Esophagus muscularis mucosa (tissue), 4 donors: ENCODE measurements at places on chromosomes 1 and 21.

- DNase-seq, result no peak
Observed at GRCh38 chr1:36968730-36969129, 65.6 kb downstream of the GRIK3 start.

DNA sequence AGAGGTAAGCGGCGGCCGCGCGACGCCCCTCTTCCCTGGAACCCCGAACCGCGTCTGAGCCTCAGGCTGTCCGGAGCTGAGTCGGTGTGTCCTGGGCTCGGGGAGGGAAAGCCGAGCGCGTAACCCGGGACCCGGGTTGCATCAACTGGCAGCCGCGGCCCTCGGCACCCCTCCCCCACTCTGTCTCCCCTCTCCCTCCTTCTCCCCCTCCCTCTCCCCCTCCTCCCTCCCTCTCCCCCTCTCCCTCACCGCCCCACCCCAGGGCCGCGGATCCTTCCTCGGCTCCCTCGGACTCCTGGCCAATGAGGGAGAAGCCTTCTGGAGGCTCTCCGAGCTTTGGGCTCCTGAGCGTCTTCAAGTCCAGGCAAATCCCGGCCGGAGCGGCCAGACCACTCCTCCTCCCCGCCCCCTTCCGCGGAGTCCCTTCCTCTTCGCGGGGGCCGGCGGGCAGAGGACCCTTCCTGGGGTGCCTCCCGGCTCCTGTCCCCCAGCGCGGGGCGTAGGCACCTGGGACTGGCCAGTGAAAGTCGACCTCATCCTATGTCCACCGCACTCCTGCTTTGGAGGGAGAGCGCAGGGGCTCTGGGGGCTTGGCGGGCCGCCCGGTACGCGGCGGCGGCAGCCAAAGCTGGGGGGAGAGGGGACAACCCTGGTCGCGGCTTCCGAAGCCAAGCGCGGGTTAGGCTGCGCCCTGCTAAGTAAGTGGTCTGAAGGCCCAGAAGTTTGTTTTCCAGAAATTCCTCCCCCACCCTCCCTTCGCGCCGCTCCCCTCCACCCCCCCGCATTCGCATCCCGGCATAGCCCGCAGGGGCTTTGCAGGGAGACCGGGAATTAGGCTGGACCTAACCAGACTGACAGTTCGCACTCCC, 850 bp downstream of the SESN2 start:
- no peak for DNase-seq

GRCh38 chr21:33395891-33396331, 7.3 kb upstream of the IFNGR2 start:
- no peak for DNase-seq

DNA sequence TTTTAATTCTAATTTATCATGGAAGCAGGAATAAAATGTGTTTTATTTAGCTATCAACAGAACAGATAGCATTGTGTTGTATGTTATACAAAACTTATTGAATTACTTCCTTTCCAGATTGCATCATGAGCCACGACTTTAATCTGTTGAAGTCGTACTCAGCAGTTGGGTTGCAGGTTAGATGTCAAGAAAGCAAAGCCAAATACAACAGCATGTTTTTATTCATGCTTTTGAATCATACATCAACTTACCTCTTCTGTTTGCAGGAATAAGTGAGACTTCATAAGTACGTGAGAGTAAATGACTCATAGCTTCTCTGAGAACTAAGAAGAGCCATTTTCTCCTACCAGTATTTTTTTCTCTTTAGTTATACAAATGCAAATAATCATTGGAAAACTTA, 110.8 kb upstream of the ADGRL4 start:
- DNase-seq, result no peak

DNA sequence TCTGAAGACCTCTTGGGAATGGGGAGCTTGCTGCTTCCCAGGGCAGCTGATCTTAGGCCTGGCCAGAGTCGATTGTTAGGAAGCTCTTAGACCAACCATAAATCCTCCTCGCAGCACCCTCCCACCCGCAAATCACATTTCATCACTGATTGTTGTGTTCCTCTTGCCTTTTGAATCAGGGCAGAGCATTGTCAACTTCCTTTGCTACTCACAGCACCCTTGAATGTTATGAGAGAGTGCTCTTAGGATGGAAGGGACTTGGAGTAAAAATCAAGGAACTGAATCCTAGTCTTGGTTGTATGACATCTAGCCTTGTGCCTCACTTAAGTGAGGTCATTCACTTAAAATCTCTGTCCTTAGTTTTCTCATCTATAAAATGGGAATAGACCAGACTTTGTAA, 3.0 kb downstream of the VASH2 start:
- no peak for DNase-seq

DNA sequence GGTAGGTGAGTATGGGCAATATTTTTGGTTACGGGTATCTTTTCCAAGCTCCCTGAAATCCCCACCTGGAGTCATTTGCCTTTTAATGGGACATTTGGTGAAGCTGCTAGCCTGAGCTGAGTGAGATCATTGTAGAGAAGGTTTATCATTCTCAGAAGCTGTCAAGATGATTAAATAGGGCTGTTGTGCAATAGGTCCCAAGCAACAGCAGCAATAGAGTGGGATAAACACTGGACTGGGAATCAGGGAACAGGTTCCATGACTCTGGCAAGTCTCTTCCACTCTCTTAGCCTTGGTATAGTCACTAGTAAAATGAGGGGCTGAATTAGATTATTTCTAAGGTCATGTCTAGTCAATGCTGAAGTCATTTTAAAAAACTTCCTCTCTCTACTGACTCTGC, 30.3 kb upstream of the FAM78B start:
- DNase-seq, result peak; percentile 34

DNA sequence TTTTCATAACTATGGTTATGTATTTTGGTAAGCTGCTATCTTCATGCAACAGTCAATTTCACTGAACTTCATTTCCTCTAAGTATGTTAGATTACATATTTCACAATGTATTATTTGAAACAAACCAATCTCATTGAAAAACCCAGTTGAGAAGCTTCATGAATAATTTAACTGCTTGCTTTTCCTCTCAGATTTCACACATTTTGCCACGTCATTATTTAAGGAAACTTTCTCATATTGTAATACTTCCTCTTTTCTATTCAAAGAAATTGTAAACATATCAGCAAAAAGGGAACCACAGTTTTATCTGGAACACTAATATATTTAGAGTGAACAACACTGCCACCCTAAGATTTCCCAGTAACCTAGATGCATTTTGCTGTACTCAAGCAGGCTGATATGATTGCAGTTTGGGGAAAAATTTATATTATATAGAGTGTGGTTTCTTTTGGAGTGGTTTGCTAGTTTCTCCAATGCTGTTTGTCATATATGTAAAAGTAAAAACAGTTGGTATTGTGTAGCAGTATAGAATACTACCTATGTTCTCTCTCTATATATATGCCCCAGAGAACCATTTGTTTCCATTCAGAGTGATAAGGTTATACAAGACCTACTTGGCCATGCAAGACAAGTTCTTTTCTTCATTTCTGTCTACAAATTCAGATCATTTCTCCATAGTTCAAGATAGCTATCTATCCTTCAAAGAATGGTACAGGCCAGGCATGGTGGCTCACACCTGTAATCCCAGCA, 28.4 kb upstream of the AHCTF1 start:
- DNase-seq, result no peak

DNA sequence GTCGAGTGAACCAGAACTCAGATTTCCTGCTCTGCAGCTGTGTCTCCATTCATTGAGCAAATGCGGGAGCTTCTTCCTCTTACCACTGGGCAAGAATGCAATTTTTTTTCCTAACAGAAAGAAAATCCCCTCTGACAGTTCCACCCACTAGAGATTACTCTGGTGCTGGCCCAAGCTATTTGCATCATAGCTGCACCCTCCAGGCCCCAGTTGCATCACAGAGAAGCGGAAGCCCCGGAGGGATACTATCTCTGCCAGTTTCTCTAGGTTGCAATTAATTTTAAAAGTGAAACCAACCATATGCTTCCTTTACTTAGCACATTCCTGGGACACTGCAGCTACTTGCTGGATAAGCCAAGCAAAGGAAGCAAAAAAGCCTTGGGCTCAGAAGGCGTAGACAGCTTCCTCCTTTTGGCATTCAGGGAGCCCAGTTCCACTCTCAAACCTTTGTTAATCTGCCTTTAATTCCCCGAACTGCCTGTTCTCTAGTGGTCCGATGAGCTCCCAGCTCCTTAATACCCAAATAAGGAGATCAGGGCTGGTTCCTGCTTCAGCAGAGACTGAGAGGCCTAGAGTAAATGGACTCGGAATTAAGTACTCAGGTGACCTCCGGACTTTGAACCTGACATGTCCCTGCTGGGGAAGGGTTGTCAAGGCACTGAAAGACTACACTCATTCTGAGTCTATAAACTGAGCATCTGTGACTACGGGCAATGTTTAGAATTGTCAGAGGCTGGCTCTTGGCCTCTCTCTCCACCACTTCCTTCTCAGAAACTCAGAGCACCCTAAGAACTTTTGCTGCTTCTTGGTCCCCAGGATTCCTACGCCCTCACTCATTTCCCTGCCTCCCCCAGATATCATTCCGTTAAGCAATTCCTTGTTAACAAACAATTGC, 72.5 kb upstream of the TNFSF18 start:
- peak; percentile 94 for DNase-seq

GRCh38 chr1:150257624-150258585, at the start of gene CA14:
CA14 (plus strand) TSS chr1:150257774; CDS start chr1:150258129, 355 bp downstream.
- DNase-seq, result no peak

DNA sequence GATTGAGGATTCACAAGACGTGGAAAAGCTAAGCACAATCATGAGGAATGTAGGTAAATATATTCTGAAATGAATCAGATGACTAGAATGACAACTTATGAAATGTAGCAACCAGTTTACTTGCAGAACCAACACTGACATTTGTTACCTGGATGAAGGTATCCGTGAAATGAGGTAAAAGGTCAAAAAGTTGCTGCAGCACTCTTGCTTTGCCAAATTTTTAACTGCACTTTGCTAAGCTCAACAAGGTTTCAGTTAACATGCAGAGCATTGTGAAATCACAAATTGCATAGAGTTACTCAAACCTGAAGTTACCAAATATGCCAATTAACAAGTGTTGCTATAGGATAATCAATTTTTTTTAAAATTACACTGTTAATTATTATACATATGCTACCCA, 1280.1 kb downstream of the KCNT2 start:
- DNase-seq, result no peak

- DNase-seq, result no peak
Observed at GRCh38 chr1:27588256-27589232, 15.4 kb downstream of the AHDC1 start.

GRCh38 chr1:180177931-180178330, 23.3 kb downstream of the QSOX1 start:
- no peak for DNase-seq

- DNase-seq, result no peak
Observed at GRCh38 chr1:225260319-225260718, 167.5 kb downstream of the LBR start.

GRCh38 chr1:109874445-109874844, 36.2 kb upstream of the CSF1 start:
- no peak for DNase-seq

GRCh38 chr21:42829417-42829816, 49.9 kb downstream of the WDR4 start:
- DNase-seq, result no peak

DNA sequence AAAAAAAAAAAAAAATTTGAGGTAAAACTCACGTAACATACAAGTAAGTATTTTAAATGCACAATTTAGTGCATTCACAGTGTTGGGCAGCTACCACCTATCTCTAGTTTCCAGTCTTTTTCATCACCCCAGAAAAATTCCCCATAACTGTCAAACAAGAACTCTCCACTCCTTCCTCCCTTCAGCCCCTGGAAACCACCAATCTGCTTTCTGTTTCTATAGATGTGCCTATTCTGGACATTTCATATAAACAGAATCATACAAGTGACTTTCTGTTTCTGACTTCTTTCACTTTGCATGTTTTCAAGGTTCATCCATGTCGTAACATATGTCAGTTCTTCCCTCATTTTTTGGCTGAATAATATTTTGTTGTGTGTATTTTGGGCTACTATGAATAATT, 24.9 kb upstream of the ETS2 start:
- DNase-seq, result no peak

GRCh38 chr1:107538502-107538901, 397.7 kb downstream of the NTNG1 start:
- DNase-seq, result no peak

- DNase-seq, result no peak
Observed at GRCh38 chr1:54070171-54070837, 16.9 kb downstream of the TCEANC2 start.

GRCh38 chr1:91672601-91673161, 172.0 kb downstream of the CDC7 start:
- DNase-seq, result peak; percentile 34

GRCh38 chr1:228552596-228553176, 65.5 kb downstream of the RNF187 start:
- DNase-seq, result no peak

DNA sequence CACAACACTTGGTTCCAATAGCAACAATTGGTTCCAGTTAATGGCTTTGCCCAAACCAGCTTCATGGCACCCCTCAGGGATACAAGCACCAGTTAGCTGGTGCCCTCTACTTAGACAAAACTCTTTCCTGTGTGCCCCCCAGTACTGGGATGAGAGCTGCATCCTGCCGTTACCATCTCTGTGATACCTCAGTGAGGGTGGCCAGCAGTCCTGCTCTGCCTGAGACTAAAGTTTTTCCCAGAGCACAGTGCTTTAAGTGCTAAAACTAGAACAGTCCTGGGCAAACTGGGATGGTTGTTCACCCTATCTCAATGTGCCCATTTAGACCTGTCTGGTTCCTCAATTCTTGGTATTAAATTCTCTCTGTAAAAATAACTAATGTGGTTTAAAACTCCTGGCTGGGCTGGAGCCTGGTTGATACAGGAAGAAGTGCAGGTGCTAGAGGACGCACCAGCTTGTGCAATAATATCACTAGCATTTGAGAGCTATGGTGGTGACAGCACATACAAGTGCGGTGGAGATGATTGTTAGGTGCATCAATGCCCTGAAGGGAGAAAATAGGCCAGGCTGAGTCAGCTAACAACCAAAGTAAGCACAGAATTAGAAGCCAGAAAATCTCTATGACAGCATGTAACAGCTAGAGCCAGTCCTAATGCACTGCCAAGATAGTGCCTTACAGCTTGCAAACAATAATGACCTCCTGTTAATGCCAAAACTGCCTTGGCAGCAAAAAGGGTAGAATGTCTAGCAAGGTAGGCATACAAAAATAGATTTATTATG, 179.8 kb upstream of the GALNT2 start:
- DNase-seq, result peak; percentile 84

GRCh38 chr1:40592107-40592803, 60.8 kb downstream of the ZNF684 start:
- peak; percentile 45 for DNase-seq

GRCh38 chr1:151596166-151596953, 15.5 kb upstream of the SNX27 start:
- no peak for DNase-seq

- no peak for DNase-seq
Observed at GRCh38 chr1:77031106-77031662, 163.9 kb downstream of the ST6GALNAC5 start.

- DNase-seq, result no peak
Observed at GRCh38 chr21:31665397-31665796, 5.9 kb downstream of the SOD1 start.

GRCh38 chr1:15328351-15329103, 81.2 kb upstream of the EFHD2 start:
- no peak for DNase-seq
